ENCODE measurements at places on chromosomes 13 and 19. TPM values are rescaled to one million over a fixed set of nuclear protein-coding genes. Genes with fewer than 3 reads are reported as not detected.

The FBXL3 gene
- 96.0 TPM for total RNA-seq

The PTH2 gene
- total RNA-seq, result not detected

The VSTM1 gene
- total RNA-seq, result not detected

- H3K4me3 ChIP-seq, result no peak overlapping the region
- no peaks in the 10 kb centered on the region for H3K4me1 ChIP-seq
- no peaks in the 10 kb centered on the region for H3K36me3 ChIP-seq
- no peaks in the 10 kb centered on the region for H3K27me3 ChIP-seq
- no peak for DNase-seq
Observed at GRCh38 chr13:66076417-66076816, 1153.7 kb downstream of the PCDH9 start.

GRCh38 chr13:101631395-101631794 lies 178.9 kb downstream of the ITGBL1 start:
- no peak overlapping the region for H3K4me3 ChIP-seq
- no peak overlapping the region for H3K27ac ChIP-seq
- H3K27me3 ChIP-seq, result no peaks in the 10 kb centered on the region
- no peak for DNase-seq
- H3K36me3 ChIP-seq, result no peaks in the 10 kb centered on the region
- no peaks in the 10 kb centered on the region for H3K4me1 ChIP-seq

DNA sequence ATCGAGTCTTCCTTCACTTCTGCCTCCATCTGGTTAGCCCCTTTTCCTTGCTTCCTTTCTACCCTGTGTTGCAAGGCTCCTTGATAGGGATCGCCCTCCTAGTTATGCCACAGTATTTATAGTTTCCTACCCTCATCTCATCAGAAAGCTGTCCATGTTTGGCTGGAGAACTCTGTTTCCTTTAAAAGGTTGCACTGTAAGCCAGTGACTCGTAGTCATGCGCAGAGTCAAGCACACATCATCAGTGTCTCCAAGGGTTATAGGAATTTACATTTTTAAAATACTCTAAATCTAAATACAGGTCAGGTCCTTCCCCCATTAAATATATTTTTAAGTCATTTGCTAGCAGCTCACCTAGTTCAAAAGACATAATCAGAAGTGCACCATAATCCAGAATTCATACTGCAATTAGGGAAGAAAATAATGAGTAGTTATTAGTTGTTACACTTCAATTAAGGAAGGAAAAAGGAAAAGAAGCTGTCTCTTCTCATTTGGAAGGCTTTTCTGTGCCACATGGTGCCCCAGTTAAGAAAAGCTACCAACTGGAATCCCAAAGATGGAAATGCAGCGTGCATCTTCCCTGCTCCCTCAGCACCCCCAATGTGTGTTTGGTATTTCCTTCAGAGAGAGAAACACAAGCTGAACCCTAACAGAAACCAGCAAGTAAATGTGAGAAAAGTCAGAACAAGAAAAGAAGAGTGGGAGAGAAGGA lies 81.0 kb downstream of the GPR12 start:
- DNase-seq, result no peak
- H3K27me3 ChIP-seq, result no peaks in the 10 kb centered on the region
- peaks cover 3% of the 10 kb centered on the region for H3K36me3 ChIP-seq
- H3K27ac ChIP-seq, result no peak overlapping the region

DNA sequence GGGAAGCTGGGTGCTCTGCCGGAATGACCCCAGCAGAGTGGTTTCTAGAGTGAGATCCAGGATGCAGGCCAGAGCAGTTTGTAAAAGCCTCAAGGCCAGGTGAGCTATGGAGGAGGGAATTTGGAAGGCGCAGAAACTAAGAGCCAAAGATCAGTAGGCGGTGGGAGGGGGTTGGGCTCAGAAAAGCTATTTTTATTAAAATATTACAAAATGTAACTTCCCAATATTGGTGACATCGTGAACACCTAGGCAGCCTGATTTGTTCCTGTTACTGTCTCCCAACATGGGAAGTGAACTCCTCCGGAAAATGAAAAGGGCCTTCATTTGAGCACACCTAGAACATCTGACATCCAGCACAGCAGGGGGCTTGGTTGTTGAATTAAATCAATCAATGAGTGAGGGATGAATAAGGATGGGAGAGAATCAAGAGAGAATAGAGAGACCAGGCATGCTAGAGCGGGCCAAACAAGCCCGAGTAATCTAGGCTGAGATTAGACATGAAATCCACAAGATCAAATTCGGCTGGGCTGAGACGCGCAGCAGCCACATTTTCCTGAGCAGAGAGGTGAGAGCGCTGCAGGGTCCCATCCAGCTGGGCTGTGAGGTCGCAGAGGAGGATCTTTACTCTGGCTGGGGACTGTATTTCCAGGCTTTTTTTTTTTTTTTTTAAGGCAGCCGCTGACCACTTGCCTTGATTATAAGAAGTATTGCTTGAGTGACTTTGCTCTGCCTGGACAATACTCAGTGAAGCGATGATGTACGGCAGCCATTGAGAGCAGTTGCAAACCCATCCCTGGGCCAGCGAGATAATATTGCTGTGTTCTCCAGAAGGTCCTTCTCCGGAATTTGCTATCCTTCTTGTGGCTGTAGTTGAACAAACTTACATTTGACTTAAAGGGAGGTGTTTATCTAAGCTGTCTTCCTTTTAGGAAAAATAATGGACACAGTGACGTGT lies 178.0 kb upstream of the KL start:
- no peak for DNase-seq
- H3K36me3 ChIP-seq, result no peaks in the 10 kb centered on the region
- H3K27me3 ChIP-seq, result no peaks in the 10 kb centered on the region
- H3K27ac ChIP-seq, result peak overlapping the region; percentile 50
- no peaks in the 10 kb centered on the region for H3K4me1 ChIP-seq

DNA sequence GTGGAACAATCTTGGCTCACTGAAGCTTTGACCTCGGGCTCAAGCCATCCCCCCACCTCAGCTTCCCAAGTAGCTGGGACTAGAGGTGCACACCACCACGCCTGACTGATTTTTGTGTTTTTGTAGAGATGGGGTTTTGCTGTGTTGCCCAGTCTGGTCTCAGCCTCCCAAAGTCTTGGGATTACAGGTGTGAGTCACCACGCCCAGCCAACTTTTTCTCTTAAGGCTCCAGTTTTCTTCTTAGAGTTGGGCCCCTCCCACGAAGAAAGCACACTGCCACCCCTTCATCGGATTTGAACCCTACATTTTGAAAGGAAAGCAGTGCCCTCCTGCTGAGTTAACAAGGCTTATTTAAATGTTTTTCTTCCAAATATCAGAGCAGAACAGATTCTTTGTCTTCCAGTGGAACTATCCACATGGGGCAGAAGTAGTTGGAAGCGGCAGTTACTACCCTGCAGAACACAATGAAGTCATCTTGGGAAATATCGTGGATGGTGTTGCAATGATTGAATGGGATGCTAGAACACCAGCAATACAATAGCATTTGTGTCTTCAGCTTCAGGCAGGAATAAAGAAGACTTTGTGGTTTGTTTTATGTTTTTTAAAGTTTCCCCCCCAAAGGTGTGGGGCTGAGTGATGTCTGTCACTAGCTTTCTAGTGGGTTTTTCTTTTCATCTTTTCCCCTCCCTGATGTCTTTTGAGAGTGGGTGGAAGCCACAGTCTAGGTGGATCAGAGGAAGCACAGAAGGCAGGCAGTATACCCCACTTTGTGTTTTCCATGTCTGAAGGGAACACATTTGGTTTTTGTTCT lies 8.9 kb downstream of the ACTN4 start:
- H3K4me3 ChIP-seq, result no peak overlapping the region
- peak overlapping the region; percentile 100 for H3K27ac ChIP-seq
- peaks cover 96% of the 10 kb centered on the region for H3K4me1 ChIP-seq
- no peaks in the 10 kb centered on the region for H3K27me3 ChIP-seq
- no peaks in the 10 kb centered on the region for H3K36me3 ChIP-seq

- peaks cover 5% of the 10 kb centered on the region for H3K36me3 ChIP-seq
- peak overlapping the region; percentile 49 for H3K4me3 ChIP-seq
- no peak for DNase-seq
- peak overlapping the region; percentile 94 for H3K27ac ChIP-seq
- H3K27me3 ChIP-seq, result no peaks in the 10 kb centered on the region
Observed at GRCh38 chr19:41226874-41227390, 7.9 kb downstream of the AXL start.

DNA sequence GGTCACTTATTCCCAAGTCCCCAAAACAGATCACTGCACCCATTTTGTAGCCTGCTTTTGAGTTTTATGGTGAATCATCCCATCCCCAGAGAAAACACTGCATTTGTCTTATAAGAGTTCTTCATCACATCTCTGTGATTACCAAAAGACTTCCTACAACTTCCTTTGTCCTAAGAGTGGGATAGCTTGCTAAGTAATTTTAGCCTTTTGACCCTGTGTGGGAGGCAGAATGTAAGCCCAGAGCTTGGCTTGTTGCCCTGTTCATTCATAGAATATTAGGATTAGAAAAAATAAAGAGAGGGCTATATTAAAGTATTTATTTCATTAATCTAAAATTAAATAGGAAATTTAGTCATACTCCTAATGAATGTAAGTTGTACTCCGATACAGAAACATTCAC lies 213.3 kb downstream of the MZT1 start:
- H3K4me1 ChIP-seq, result no peaks in the 10 kb centered on the region
- no peaks in the 10 kb centered on the region for H3K27me3 ChIP-seq
- no peak for DNase-seq
- H3K27ac ChIP-seq, result no peak overlapping the region

GRCh38 chr19:52188822-52189734 lies 774 bp upstream of the PPP2R1A start:
- H3K27ac ChIP-seq, result peak overlapping the region; percentile 89
- peaks cover 43% of the 10 kb centered on the region for H3K4me1 ChIP-seq
- H3K4me3 ChIP-seq, result peak overlapping the region; percentile 56
- DNase-seq, result peak; percentile 93

GRCh38 chr19:11273989-11274388 lies 11.7 kb upstream of the DOCK6 start:
- no peaks in the 10 kb centered on the region for H3K27me3 ChIP-seq
- H3K27ac ChIP-seq, result no peak overlapping the region

GRCh38 chr13:75219479-75220237 lies 262.3 kb downstream of the TBC1D4 start:
- H3K36me3 ChIP-seq, result no peaks in the 10 kb centered on the region
- no peaks in the 10 kb centered on the region for H3K27me3 ChIP-seq
- peak; percentile 87 for DNase-seq
- H3K4me1 ChIP-seq, result no peaks in the 10 kb centered on the region
- H3K27ac ChIP-seq, result no peak overlapping the region
- H3K4me3 ChIP-seq, result peak overlapping the region; percentile 18
